ENCODE measurements at places on chromosomes 4 and X.

DNA sequence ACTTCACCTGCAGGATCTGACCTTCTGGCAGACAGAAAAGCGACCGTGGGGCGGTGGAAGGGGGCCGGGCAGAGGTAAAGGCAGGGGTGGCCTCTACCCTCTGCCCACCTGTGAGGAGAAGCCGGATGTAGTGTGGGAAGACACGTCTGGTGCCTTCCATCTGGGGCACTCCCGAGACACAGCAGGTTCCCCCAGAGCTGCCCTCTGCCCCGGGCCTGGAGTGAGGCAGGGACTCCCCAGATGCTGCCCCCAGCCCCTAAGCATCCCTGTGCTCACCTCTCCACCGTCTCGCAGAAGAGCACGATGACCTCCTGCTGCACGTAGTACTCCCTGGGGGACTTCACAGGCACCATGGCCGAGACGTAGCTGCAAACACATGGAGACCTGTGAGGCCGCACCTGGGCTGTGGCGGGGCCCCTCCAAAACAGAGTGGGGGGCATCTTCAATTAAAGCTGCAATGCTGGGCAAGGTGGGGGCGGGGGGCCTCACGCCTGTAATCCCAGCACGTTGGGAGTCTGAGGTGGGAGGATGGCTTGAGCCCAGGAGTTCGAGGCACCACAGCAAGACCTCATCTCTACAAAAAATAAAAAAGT, 75.3 kb upstream of the MXD4 start:
- no peak for DNase-seq

DNA sequence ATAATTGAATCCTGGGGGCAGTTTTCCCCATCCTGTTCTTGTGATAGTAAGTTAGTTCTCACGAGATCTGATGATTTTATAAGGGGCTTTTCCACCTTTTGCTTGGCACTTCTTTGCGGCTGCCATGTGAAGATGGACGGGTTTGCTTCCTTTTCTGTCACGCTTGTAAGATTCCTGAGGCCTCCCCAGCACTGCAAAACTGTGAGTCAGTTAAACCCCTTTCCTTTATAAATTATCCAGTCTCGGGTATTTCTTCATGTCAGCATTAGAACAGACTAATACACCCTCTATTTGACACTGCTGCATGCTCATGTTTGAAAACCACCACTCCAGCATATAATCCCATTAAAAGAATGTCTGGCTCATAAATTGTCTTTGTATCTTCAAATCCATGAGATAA, 264.4 kb upstream of the ITM2A start:
- no peak for DNase-seq

GRCh38 chrX:133881893-133882292, 103.5 kb downstream of the GPC3 start:
- DNase-seq = peak; percentile 76

- no peak for DNase-seq
Observed at GRCh38 chr4:54840992-54841768, 183.4 kb downstream of the KIT start.

GRCh38 chrX:39121903-39122302, 320.6 kb downstream of the MID1IP1 start:
- DNase-seq = no peak

GRCh38 chrX:134679221-134679620, 20.9 kb upstream of the PLAC1 start:
- no peak for DNase-seq

DNA sequence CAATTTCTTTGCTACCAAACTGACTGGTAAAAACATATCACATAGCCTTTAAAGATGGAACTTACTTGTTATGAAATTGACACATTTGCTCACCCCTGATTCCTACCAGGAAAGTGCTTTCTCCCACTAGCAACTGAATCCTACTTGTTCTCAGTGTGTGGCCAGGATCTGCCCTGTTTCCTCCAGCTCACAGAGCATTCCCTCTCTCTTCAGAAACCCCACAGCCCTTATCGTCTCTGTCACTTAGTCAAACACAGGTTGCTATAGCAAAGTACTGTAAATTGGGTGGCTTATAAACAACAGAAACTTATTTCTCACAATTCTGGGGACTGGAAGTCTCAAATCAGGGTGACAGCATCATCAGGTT, 265.2 kb upstream of the BOD1L1 start:
- no peak for DNase-seq

DNA sequence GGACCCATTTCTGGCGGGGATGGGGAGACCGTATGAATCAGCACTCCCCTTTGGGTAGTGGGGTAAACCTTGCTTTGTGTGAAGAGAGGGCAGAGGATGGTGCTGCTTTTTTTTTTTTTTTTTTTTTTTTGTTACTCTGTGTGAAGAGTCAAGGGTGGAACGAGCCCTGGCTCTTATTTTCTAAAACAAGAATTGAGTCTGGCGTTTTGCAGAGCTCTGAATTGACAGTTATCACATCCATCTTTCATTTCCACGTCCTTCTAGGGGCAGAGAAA, 1.2 kb downstream of the SLAIN2 start:
- no peak for DNase-seq

DNA sequence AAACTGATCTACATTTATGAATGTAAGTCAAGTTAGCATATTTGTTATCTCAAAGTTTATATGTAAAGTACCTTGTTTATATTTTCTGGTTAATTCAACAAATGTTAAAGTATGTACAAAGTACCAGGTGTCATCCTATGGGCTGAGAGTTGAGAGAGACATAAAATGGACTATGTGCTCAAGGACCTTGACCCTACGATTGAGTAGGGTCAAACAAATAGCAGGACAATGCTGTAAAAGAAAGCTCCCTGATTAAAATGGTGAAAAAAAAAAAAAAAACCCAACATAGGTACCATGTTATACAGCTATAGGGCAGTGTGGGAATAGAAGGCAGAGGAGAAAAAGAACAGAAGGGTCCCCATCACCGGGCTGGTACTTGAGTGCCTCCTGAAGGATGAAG, 123.4 kb downstream of the CDS1 start:
- no peak for DNase-seq

DNA sequence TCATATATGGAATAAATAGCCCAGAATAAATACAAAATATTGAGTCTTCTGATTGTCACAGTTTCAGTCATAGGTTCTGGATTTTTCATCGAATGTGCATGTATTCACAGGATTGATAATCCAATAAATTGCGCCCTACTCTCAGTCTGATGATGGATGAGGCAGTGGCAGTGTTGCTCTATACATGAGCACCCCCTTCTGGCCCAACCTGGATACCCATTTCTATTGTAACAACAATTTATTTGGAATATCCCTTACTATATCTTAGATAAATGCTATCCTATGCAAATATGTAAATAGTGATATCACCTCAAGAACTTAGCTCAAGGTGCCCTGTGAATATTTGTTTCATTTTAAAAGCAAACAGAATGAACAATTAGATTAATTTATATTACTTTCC, 733.7 kb upstream of the PABPC4L start:
- no peak for DNase-seq

DNA sequence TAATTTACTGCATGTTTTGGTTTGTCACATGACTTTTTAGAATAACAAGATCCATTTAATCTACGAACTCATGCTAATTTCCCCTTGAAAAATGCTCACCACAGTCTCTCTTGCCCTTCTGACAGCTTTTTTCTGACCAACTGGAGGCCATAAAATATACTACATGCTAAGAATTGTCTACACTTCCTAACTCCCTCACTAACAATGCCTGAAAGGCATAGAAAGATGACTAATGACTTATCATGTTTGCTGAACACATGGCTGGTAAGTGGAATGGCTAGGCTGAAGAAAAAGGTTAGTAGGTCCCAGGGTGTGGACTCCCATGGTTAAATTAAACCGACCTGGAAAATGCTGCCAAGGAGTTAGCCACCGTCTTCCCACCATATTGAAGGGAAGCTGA, 309.9 kb downstream of the SPOCK3 start:
- no peak for DNase-seq

DNA sequence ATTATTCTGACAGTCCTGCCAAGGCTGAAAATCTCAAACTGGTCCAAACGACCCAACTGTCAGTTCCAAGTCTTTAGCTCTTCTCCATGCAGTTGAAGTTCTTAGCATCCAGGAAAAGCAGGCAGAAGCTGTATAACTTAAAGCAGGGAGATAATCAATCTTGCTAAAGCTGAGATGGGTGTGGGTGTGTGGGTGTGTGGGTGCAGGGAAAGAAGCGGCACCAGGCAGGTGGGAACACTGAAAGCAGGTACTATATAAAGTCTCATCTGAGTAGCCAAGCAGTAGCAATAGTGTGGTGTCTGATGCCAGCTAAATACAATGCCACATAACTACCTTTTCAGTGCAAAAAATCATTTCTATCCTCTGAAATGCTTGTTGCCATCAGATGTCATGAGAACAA, 69.7 kb upstream of the EGFL6 start:
- no peak for DNase-seq

- DNase-seq = no peak
Observed at GRCh38 chr4:96112631-96113030, 272.7 kb downstream of the PDHA2 start.

DNA sequence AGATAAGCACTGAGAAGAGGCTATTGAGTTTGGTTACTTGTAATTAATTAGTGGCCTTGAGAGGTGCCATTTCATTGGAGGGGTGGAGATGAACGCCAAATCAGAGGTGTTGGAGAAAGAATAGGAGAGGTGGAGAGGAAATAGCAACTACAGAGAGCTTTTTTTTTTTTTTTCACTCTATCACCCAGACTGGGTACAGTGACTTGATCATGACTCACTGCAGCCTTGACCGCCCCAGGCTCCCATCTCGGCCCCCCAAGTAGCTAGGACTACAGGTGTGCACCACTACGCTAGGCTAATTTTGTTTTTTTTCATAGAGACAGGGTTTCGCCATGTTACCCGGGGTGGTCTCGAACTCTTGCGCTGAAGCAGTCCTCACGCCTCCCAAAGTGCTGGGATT, 5.2 kb downstream of the NHS start:
- DNase-seq = no peak

- no peak for DNase-seq
Observed at GRCh38 chr4:165343353-165344191, 16.1 kb downstream of the MSMO1 start.

DNA sequence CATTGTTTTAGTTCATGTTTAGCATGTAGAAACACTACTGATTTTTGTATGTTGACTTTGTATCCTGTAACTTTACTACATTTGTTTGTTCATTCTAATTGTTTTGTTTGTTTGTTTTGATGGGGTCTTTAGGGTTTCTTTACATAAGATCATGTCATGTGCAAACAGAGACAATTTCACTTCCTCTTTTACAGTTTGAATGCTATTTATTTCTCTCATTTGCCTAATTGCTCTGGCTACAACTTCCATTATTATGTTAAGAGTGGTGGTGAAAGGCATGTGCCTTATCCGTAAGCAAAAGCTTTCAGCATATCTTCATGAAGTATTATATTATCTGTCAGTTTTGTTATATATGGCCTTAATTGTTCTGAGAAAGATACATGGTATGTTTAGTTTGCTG, 571.1 kb downstream of the PCDH7 start:
- no peak for DNase-seq

- peak; percentile 71 for DNase-seq
Observed at GRCh38 chr4:41590591-41590990, 52.6 kb downstream of the LIMCH1 start.

- DNase-seq = no peak
Observed at GRCh38 chrX:110915570-110915969, 120.0 kb upstream of the CHRDL1 start.

DNA sequence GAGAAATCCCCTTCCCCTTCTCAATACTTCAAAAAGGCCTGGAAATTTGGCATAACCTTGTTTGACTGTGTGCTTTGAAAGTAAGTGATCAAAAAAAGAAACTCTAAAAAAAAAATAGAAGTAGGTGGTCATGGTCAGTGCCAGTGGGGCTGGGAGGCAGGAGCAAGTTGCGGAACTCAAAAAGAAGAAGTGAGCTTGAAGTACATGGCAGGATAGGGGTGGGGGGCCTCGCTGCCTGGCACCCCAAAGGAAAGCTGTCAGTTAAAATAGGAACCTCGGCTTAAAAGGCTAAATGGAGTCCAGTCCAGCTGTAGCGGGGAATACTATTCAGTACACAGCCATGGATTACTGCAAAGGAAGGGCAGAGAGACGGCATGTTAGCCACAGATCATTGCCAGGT, 12.2 kb upstream of the NKRF start:
- no peak for DNase-seq

DNA sequence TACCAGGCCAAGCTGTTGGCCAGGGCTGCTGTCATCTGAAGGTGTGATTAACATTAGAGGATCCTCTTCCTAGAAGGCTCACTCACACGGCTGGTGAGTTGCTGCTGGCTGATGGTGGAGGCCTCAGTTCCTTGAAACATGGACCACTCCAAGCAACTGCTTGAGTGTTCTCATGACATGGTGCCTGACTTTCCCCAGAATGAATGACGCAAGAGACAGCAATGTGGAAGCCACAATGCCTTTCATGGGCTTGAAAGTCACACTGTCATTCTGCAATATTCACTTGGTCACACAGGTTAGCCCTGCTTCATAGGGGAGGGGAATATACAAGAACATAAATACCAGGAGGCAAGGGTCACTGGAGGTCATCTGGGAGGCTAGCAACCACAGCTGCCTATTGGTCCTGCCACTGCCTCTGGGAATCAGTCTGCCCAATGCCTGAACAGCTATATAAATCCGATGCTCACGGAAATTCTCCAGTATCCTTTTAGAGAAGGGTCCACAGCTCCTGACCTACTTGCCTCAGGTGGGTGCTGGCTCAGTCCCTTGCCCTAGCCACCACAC, 97.1 kb upstream of the MAML3 start:
- DNase-seq = no peak

DNA sequence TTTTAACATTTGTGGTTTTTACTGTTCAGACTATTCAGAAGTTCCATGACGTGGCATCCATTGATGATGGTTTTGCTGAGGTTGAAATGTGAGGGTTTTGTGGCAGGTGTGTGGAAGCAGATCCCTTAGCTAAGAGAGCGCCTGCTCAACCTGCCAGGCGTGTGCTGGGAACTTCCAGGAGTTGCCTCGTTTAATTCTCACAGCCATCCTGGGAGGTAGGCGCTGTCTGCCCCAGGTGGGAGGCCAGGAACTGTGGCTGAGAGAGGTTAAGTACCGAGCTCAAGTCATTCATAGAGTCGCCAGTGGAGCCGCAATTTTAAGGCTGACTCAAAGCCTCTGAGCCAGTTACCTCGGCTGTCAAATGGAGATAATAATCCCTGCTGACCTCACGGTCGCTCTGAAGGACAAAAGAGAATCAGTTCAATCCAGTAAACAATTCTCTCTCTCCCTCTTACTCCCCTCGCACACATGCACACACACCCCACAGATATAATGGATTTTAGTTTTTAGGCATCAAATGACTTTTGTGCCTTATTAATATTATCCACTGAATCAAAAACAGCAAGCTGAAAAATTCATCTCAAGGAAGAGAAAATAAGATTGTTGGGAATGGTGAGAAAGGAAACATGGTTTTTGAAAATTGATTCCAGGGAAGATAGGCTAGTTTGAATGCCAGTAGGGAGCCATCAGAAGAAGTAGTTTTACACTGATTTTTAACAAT, 171.3 kb downstream of the PTTG2 start:
- no peak for DNase-seq

- peak; percentile 40 for DNase-seq
Observed at GRCh38 chrX:119236623-119237561, 807 bp downstream of the PGRMC1 start.

GRCh38 chr4:184825896-184826690, at the start of gene ACSL1:
Gene ACSL1, minus strand, starts transcription at chr4:184825968. Its CDS starts 22,454 bp downstream, at chr4:184803514.
- peak; percentile 61 for DNase-seq

GRCh38 chr4:10703156-10703555, 18.6 kb upstream of the CLNK start:
- DNase-seq = no peak

Data from cerebellar cortex (tissue), 1 donor.